Globus pallidus (tissue), 1 donor: ENCODE measurements at places on chromosomes 5 and 9.

DNA sequence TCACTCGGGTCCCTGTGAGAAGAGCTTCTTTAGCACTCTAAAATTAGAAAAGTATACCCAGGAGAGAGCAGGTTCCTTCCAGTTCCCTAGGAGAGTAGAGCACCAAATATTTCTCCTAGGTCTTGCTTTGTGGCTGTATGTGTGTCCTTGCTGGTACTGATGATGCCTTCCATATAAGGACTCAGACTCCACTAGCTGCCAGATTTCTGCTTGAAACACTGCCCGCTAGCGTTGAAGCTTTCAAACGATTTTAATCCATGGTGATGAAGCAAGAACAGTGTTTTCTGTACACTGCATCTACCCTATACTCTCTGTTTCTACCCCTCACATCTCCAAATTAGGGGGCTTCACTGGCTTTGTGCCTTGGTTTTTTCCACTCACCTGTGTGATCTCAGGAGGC lies 2.4 kb upstream of the SMC2 start:
- DNase-seq, result peak; percentile 54

DNA sequence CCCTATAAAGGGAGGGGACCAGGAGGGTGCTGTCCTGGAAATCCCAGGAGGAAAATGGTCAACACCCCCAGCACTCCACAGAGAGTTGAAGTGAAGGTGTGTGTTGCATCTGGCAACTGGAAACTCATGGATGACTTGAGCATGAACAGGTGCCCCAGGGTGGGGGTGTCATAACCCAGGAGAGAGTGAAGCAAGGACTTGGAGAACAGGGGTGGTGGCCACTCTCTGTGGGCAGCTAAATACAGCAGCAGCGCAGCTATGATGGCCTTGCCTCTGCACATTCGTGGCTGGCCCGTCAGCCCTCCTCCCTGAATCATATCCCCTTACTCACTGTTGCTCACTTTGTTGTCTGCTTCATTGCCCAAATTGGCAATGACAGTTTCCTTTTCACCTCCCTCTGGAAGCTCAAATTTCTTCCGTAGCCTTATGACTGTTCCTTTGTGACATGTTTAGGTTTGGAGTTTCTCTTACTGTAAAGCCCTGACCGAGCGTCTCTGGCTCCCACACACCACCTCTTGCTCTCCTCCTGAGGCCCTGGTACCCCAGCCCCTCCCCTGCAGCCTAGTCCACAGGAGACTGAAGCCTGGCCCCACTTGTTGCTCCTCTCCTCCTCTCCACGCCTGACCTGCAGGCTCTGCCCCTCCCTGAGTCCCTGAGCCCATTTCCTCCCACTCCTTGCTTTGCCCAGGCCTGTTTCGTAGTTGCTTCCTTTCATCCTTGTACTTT lies 185.8 kb downstream of the CD180 start:
- no peak for DNase-seq

- DNase-seq, result no peak
These were observed 446.5 kb downstream of the GABRG2 start for GRCh38 chr5:162514116-162514515.

DNA sequence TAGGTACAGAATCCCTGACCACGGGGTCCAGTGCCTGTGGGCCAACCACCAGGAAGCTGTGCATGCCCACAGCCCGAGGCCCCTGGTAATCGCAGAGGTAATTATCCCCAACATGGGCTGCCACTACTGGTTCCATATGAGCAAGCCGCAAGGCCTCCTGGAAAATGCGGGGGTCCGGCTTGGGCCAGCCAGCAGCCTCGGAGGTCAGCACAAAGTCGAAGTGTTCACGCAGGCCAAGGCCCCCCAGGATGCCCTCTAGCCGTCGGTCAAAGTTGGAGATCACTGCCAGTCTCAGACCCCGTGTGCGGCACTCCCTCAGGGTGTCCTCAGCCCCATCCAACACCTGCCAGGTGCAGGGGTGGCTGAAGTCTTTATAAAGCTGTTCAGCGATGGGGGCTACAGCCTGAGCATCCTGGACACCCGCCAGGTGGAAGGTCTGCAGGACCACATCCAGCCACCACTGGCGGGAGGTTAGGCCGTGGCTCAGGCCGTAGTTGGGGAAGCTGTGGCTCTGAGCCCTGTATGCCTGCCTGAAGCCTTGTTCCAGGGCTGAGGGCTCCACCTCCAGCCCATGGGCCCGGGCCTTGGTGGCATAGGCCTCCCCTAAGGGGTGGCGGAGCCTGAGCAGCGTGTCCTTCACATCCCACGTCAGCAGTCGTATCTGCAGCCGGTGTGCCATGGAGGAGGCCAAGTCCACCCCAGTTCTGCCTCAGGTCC lies 3.0 kb downstream of the HDHD3 start:
- no peak for DNase-seq

DNA sequence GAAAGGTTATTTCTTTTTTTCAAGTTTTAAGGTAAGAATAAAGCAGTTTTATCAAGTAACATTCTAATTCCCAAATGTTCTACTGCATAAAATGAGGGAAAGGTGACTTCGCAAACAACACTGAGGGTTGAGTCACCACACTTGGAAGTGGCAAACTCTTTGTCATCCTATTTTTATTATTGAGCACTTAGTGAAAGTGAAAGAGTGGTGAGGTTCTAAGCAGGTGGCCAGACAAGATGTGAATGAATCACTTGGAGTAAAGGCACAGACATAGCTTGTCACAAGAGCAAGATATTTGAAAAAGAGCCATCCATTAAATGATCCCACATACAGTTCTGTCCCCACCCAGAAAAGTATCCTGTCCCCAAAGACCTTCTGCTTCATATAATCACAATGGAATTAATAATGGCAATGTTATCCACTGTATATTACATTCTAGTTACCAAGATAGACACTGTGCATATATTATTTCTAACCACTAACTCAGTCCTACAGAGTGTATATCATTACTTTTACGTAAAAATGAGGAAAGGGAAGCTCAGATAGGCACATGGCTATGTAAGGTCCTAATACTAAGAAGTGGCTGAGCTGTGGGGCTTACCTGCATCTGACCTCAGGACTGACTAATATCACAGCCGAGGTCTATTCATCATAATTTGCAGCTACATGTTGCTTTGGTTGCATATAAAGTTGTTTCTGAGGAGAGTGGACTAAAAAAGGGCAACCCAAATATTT lies 730.4 kb upstream of the MEF2C start:
- DNase-seq, result no peak

DNA sequence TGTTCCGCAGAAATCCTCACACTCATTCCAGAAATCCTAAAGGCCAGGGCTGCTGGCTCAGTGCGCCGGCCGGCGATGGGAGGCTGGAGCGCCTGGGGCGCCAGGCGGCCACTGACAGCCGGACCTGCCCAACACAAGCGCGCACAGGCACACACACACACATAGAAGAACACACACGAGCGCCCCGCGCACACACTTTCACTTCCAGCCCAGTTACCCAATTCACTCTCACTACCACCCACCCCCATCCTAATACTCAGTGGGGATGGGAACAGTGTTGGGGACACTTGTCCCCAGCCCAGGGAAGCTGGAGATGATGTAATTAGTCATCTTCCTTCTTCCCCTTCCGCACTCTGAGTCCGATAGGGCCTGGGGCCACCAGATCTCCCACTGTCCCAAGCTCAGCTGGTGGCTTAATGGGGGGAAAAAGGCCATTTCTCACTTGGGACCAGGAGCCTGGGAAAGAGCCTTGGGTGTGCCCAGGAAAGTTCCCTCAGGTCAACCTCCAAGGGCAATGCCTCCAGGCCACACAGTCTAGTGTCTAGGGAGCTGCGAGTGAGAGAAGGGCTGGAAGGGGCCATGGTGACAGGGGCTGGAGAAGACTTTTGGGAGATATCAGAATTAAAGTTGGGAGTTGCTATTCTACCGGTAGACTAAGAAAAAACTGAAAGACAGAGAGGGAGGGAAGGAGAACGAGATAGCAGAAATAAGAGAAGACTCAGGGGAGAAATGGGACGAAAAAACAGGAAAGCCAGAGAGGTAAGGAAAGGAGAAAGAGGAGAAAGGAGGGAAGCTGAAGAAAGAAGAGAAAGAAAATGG lies 1.7 kb downstream of the EBF1 start:
- DNase-seq, result no peak

- DNase-seq, result no peak
These were observed 194.0 kb downstream of the IRX1 start for GRCh38 chr5:3789519-3790193.
